ENCODE measurements at places on chromosomes 2 and 18. TPM values are rescaled to one million over a fixed set of nuclear protein-coding genes. Genes with fewer than 3 reads are reported as not detected.

Gene TMEM198
- 1.5 TPM for total RNA-seq

Gene FN1
- 49.1 TPM for total RNA-seq

Gene NMS
- not detected for total RNA-seq

Gene YPEL5
- total RNA-seq = 129 TPM

Gene MAT2A
- total RNA-seq = 153 TPM

GRCh38 chr2:160614391-160614790 lies 120.8 kb upstream of the RBMS1 start:
- H3K27me3 ChIP-seq = no peaks in the 10 kb centered on the region
- no peak for DNase-seq
- no peaks in the 10 kb centered on the region for H3K36me3 ChIP-seq
- no peak overlapping the region for H3K4me3 ChIP-seq
- H3K4me1 ChIP-seq = peaks cover 3% of the 10 kb centered on the region

- no peaks in the 10 kb centered on the region for H3K27me3 ChIP-seq
- H3K4me3 ChIP-seq = no peak overlapping the region
- peaks cover 22% of the 10 kb centered on the region for H3K4me1 ChIP-seq
- peak overlapping the region; percentile 73 for H3K27ac ChIP-seq
Measured at GRCh38 chr2:234679301-234679740, 182.4 kb upstream of the ARL4C start.

GRCh38 chr2:151302879-151303278 lies 13.4 kb upstream of the NMI start:
- no peak for DNase-seq
- H3K4me3 ChIP-seq = no peak overlapping the region

GRCh38 chr2:136378712-136379595 lies 261.0 kb upstream of the CXCR4 start:
- H3K36me3 ChIP-seq = no peaks in the 10 kb centered on the region
- no peaks in the 10 kb centered on the region for H3K4me1 ChIP-seq
- H3K27me3 ChIP-seq = no peaks in the 10 kb centered on the region

GRCh38 chr2:188416367-188416766 lies 124.7 kb downstream of the GULP1 start:
- no peaks in the 10 kb centered on the region for H3K36me3 ChIP-seq
- H3K27me3 ChIP-seq = no peaks in the 10 kb centered on the region
- no peaks in the 10 kb centered on the region for H3K4me1 ChIP-seq
- no peak overlapping the region for H3K27ac ChIP-seq

GRCh38 chr2:216698895-216699294 lies 3.5 kb upstream of the IGFBP5 start:
- no peaks in the 10 kb centered on the region for H3K36me3 ChIP-seq
- peaks cover 46% of the 10 kb centered on the region for H3K4me1 ChIP-seq
- peaks cover 11% of the 10 kb centered on the region for H3K27me3 ChIP-seq
- H3K4me3 ChIP-seq = no peak overlapping the region
- H3K27ac ChIP-seq = no peak overlapping the region

DNA sequence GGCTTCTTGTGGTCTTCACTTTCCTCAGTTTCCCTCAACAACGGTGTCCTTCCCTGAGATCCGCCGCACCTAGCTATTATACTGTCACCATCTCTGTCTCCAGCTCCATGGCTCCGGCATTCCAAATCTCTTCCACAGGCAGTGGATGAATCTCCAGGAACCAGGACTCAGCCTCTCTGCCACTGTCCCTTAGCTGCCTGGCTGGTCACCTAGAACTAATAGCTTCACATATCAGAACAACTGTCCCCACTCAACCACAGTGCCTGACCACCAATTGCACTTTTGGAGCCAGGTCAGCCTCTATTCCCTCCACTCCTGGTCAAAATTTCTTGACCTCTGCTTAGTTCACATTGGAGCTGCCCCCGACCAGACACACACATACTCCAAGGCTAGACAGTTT lies 38.1 kb upstream of the AFF3 start:
- H3K27me3 ChIP-seq = no peaks in the 10 kb centered on the region
- peaks cover 13% of the 10 kb centered on the region for H3K4me1 ChIP-seq
- H3K27ac ChIP-seq = no peak overlapping the region
- no peak for DNase-seq

DNA sequence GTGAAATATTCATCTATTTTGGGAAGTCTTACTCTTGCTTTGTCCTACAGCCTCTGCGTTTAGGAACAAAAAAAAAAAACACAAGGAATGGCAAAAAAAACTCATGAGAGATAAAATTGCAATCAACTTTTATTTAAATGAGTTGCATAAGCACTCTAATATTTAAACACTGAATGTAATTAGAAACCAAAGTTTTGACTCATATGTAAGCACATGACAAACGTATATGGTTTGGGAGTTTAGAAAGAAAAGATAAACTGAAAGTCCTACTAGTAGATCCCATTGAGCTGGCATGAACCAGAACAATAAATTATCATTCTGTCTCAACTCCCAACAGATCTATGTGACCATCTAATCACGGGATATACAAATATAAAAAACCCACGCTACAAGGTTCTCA lies 44.8 kb downstream of the REV1 start:
- no peaks in the 10 kb centered on the region for H3K27me3 ChIP-seq
- no peak overlapping the region for H3K4me3 ChIP-seq
- peaks cover 24% of the 10 kb centered on the region for H3K36me3 ChIP-seq
- no peaks in the 10 kb centered on the region for H3K4me1 ChIP-seq

DNA sequence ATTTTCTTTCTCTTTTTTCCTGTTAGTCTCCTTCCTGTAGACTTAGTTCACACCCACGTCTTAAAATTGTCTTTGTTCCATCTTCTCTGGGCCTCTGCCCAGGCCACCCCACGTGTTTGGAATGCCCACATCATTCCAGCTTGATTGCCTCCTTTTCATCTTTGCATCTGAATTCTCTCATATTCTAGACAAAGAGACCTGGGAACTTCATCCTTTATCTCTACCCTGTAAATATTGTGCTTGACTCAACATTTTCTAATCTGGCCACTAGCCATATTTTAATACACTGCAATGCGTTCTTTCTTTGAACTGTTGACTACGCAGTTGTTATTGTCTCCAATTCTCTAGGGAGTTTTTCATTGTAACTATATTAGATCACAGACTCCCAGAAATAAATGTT lies 187.5 kb upstream of the NRXN1 start:
- H3K4me3 ChIP-seq = no peak overlapping the region
- H3K27ac ChIP-seq = no peak overlapping the region
- no peak for DNase-seq
- H3K27me3 ChIP-seq = no peaks in the 10 kb centered on the region

- H3K36me3 ChIP-seq = no peaks in the 10 kb centered on the region
- H3K27me3 ChIP-seq = no peaks in the 10 kb centered on the region
- H3K4me3 ChIP-seq = no peak overlapping the region
- no peak for DNase-seq
- no peak overlapping the region for H3K27ac ChIP-seq
Measured at GRCh38 chr18:36017232-36017631, 44.8 kb downstream of the RMP24 start.

DNA sequence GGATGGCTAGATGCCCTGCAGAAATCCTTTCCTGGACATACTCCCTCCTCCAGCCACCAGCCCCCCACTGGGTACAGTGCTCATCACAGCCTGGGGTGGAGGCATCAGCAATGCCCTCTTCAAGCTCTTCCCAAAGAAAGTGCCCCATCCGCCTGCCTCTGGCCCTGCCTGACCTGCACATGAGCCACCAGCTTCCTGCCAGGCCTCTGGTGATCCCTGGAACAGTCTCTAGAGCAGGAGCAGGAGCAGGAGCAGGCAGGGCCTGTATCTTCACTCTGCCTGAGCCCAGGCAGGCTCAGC lies 54.1 kb upstream of the CAB39 start:
- H3K4me1 ChIP-seq = peaks cover 25% of the 10 kb centered on the region
- no peak overlapping the region for H3K4me3 ChIP-seq

GRCh38 chr2:96882230-96882629 lies 12.3 kb upstream of the SEMA4C start:
- no peaks in the 10 kb centered on the region for H3K27me3 ChIP-seq
- no peak for DNase-seq
- no peak overlapping the region for H3K4me3 ChIP-seq
- peaks cover 62% of the 10 kb centered on the region for H3K4me1 ChIP-seq
- peak overlapping the region; percentile 46 for H3K27ac ChIP-seq

DNA sequence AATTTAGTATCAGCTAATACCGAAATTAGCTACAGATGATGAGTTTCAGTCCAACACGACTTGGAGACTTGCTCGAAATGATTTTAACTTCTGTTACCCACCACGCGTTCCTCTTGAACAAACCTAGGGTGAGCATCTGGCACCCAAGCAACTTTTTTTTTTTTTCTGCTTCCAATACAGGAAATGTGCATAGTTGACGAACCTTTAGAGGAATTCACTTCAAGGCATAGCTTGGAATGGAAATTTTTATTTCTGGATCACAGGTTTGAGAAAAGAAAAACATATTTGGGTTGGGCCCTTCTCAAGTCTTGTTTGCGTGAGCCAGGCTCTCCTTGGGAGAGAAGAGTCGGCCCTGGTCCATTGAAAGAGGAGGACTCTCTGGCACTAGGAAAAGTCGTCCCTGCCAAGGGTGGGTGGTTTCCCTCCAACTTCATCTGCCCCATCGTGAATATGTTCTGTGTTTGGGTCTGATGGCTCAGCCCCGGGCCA lies 37.4 kb upstream of the RPL31 start:
- H3K4me3 ChIP-seq = no peak overlapping the region
- H3K27ac ChIP-seq = peak overlapping the region; percentile 34
- H3K36me3 ChIP-seq = peaks cover 15% of the 10 kb centered on the region

GRCh38 chr18:22282311-22283115 lies 113.1 kb downstream of the GATA6 start:
- peak overlapping the region; percentile 5 for H3K27ac ChIP-seq
- H3K27me3 ChIP-seq = no peaks in the 10 kb centered on the region
- no peak overlapping the region for H3K4me3 ChIP-seq
- DNase-seq = no peak

DNA sequence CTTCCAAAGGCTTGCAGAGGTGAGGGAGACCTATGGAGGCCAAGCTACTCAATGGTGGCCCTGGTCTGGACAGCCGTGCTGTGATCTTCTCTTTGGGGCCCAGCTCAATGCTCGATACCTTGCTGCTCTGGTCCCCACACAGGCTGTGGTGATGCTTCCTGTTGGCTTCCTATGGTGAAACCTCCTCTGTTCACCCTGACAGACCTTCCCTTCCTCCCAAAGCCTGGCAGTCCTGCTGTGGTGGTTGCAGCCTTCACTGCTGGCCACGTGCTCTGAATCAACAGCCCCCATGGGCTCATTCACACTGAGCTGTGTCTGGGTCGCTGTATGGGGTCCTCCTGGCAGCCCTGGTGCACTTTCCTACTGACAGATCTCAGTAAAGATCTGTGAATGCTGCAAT lies 31.0 kb upstream of the GALR1 start:
- H3K4me3 ChIP-seq = no peak overlapping the region
- DNase-seq = no peak
- no peaks in the 10 kb centered on the region for H3K36me3 ChIP-seq
- H3K27me3 ChIP-seq = no peaks in the 10 kb centered on the region
